Activated CD8-positive, alpha-beta T cell treated with anti-CD3 and anti-CD28 coated beads, Interleukin-2, amount 10 ng/mL, durations not matched to agents 7 days and 5 days (primary cell): ENCODE measurements at places on chromosomes 6 and 20.

DNA sequence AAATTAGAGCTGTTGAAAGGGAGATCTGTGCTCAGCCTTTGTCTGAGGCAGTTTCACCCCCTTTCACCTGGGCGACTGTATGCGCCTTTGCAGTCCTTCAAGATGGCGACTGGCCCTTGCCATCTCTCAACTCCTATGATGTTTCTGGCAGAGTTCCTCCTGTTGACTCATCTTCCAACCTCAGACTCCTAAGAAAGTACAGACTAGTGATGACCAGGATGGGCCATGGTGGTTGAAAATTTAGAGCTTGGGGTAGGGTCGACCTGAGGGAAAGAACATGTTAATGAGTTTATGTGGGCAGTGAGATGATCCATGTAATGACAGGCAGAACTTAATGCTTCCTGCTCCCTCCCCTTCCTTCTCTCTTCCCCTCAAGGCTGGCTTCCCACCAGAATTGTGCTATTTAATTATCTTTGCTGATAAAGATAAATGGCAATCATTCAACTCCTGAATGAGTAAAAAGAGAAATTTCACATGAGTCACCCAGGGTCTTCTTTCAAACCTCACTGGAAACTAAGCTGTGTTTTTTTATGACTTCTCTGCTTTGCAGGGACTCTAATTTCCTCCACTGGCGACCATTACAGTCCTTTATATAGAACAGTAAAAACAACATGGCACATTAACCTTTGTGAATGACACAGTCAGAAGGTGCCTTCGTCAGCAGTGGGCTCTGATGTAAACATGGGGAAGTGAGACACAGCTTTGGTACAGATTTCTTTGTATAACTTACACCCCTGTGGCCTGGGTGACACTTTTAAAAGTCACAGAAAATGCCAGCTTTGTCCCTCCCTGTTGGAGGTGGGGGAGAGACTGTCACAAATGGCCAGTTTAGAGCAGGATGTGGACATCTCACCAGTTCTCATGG lies 103.5 kb downstream of the SCP2D1 start:
- DNase-seq = no peak

- DNase-seq = no peak
Measured at GRCh38 chr20:48129345-48129942, 344.2 kb upstream of the SULF2 start.

DNA sequence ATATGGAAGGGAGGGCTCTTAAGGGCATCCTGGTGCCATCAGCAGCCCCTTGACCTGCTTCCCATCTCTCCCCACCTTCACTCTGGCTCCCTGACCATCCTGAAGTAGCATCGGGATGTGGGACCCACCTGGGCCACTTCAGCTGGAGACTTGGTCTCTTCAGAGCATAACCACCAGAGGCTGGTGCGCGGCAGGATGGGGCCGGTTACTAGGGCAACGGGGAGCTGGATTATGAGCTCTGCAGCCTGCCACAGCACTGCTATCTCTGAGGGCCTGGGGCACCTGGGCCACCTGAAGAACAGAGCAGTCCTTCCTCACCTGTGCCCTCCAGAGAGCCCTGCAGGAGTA lies 79.7 kb downstream of the SYNJ2 start:
- DNase-seq = no peak

DNA sequence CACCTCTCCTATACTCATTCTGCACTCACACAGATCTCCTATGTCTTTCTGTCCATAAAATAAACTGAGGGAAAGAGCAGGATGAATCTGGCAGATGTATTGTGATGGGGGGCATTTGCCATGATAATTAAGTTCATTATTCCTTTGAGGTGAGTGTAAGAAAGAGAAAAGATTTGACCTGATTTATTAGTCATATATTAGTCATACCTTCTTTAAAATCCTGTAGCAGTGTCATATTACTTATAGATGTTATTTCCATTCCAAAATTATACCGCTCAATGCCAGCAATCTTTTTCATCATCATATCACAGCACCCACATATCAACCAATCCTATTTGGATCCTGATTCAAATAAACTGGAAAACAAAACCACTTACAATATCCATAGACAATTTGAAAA lies 733.3 kb upstream of the SLC35B3 start:
- no peak for DNase-seq

DNA sequence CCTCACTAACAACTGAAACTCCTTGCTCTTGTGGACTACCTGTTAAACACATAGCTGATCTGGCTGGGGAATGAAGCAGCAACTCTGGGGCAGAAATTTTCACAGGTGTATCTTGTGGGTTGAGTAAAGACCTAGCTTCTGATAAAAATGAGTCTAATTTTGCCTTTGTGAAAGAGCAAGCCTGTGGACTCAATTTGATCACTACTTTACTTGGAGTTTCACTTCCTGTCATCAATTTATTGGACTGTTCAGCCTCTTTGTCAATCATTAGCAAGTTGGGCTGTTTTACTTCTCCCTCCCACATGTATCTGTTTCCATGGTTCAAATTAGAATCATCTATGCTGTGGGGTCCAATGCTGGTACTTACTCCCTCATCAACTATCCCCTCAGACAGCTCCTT lies 29.6 kb upstream of the CRIP3 start:
- DNase-seq = no peak

DNA sequence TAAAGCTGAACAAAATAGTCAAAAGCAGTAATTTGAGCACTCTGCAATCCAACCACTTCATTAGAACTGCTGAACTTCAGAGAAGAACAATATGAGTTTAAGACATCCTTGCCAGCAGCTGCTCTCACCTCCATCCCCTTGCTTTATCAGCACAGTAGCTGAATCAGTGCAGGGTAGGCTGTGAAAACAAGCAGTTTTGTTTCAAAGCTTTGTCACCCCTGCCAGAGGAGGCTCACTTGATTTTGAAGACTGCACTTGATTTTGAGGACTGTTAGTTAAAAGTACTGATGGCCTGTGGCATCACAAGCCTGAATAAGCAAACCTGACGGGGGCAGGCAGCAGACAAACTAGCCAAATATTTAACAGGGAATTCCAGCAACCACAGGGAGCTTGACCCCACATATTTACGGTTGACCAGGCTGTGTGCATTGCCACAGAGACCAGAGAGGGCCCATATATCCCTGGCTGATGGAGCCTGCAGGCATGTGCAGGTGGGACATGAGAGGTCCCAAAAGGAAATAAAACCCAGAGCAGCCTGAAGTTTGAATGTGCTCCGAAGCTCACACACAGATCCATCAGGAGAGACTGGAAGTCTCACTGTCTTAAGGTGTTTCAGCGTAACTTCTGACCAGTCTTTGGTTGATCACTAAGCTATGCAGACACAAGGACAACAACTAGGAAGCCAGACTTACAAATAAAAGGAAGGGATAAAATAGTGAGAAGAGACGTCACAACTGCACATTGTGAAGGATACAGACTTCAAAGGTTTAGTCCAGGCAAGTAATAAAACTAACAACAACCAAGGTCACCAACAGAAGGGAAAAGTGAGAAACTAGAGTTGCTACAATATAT lies 97.4 kb downstream of the PDSS2 start:
- no peak for DNase-seq

DNA sequence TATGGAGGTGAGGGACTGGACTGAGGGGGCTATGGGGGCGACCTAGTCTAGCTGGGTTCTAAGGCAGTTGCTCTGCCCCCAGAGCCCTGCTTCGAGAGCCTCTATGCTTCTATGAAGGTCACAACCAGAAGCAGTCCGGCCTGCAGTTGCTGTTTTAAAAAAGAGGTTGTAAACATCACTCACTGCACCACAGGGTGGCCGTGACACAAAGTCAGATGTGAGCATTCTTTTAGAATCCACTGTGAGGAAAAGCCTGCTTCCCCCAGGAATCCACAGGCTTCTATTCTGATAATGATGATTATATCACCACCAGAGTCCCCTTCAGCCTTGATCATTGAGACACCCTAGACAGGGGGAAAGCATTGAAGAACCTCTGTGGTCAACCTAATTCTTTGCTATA lies 229.7 kb upstream of the AGPAT4 start:
- DNase-seq = no peak

DNA sequence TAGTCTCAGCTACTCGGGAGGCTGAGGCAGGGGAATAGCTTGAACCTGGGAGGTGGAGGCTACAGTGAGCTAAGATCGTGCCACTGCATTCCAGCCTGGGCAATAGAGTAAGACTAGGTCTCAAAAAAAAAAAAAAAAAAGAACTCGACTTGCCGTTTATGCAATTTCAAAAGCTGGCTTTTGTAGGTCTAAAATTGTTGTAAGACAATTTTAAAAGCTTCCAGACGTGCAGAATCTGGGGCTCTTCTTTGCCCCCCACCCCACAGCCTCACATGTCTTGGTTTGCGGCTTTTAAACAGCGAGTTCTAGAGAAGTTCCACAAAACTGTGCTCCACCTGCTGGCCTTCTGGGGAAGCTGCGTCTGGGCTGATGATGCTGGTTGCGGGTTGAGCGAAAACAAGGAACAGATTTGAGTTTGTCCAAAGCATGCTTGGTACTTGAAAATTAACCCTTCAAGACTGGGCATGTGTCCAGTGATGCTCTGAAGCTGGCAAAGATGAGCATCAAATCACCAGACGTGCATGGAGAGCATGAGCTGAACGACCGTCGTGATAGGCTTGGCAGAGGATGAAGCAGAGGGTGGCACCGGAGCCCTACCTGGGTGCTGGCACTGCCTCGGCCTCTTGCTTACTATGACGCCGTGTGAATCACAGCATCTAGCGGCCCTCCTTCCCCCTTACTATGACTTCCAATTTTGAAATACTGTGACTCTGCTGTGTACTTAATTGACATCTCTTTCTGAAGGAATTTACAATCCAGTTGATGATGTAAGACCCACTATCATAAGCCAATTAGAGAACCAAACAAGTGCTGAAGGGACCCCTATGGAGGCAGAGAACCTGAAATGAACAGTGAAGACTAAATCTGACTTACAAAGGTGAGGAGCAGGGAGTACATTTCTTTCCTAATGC lies 171.4 kb downstream of the GMPR start:
- peak; percentile 72 for DNase-seq

DNA sequence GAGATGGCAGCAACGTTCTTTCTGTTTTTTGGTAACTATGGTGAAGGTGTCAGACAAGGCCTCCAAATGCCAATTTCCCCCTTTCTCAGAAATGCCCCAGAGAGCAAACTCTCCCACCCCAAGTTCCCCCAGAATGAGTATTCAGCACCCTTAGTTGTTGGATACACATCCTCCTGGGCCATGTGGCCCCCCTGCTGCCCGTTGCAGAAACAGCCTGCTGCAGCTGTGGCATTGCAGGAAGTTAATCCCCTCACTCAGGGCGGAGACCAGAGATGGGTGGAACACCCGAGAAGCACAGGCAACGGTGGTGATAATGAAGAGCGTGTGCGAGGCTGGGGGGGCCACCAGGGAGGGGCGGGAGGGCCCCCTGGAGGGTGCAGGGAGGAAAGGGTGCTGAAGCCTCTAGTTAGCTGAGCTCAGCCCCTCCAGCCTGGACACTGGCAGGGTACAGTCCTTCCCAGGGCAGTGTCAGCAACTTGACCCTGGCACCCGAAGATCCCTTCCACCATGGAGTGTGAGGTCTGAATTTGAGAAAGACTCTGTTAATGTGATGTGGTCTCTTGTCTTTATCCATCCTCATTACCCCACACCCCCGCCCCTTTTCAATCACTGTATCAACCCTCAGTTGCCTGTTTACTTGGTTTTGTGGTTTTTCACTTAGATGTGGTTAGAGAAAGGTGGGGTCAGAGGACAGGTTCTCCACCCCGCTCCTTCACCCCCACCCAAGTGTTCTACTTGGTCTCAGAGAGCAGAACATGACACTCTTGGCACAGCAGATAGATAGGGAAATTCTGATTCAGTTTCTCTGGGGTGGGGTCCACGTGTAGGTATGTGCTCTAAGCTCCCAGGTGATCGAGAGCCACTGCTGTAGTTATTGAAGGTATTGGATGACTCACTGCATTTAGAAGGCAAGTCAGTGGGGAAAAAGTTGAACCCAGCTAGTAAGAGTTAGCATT lies 208.8 kb upstream of the SUPT3H start:
- peak; percentile 74 for DNase-seq

DNA sequence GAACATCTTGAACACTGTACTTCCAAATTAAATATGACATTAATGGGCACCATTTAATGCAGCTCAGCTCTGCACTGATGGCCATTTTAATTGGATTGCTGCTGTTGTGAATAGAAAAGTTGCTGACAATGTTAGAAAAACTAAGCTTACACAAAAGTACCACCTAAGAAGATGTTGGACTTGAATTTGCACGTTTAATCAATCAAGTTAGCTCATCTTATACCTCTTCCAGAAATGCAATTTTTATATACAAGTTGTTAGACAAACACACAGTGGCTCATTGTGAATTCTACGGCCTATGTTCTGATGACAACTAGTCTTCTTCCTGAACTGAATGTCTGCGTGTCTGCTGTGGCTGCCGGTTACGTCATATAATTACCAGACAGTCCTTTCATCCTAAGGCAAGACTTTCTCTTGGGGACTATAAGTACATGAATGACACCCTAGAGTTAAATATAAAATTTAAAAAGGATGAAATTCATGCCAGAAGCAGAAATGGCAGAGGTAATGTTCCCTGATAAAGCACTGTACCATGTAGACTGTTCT lies 330.2 kb downstream of the EPM2A start:
- no peak for DNase-seq

DNA sequence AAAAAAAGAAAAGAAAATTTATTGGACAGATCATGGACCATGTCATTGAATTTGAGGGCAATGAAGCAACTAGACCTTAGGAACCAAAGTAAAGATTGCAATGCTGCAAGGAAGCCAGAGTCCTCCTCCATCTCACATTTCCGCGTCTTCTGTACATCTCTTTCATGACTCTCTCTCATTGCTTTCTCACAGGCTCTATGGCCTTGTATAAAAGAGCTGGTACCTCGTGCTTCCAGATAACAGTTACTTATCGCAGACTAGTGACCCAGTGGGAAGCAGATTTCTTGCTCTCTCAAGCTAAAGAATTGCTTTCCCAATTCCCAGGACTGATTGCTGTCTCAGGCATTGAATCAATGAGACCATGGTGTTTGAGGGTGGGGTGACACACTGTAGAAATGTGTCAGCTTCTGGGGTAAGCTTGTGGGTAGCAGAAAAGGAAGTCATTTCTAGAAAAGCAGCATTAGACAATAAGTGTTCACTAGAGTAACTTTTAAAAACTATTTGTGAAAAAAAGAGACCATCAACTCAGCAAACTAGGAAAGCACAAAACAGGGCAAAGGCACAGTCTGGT lies 635.3 kb downstream of the UTRN start:
- DNase-seq = no peak

- peak; percentile 77 for DNase-seq
Measured at GRCh38 chr6:27865850-27866356, 46.3 kb downstream of the OR2B2 start.

GRCh38 chr6:160065200-160065599 lies 56.4 kb upstream of the SLC22A1 start:
- no peak for DNase-seq

DNA sequence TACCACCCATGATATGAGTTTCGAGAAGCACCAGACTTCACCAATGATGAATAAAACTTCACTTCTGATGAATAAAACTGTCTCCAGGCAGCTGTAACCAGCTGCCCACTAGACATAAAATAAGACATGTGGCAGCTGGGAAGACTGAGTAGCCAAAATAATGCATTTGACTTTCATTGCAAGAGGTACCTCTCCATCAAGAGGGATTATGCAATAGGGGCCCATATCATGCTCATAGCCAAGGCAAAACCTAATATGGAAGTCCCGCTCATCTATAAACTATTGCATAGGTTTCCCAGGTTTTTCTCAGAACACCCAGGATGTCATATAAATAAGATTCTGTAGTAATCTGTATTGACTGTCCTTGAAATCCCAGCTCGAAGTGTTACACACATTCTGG lies 155.5 kb downstream of the SIM1 start:
- DNase-seq = no peak

GRCh38 chr6:138559143-138559542 lies 59.8 kb upstream of the NHSL1 start:
- no peak for DNase-seq
